NT2/D1 (cell line): ENCODE measurements at places on chromosomes 3 and 15.

GRCh38 chr3:59644479-59645402 is 594.9 kb upstream of the CFAP20DC start:
- no peak for DNase-seq

GRCh38 chr3:111903067-111903511 is 44.0 kb downstream of the PHLDB2 start:
- no peak for DNase-seq

GRCh38 chr3:135991621-135992020 is 26.1 kb downstream of the PPP2R3A start:
- no peak for DNase-seq

GRCh38 chr3:100928638-100929428 is 64.4 kb downstream of the ABI3BP start:
- no peak for DNase-seq

DNA sequence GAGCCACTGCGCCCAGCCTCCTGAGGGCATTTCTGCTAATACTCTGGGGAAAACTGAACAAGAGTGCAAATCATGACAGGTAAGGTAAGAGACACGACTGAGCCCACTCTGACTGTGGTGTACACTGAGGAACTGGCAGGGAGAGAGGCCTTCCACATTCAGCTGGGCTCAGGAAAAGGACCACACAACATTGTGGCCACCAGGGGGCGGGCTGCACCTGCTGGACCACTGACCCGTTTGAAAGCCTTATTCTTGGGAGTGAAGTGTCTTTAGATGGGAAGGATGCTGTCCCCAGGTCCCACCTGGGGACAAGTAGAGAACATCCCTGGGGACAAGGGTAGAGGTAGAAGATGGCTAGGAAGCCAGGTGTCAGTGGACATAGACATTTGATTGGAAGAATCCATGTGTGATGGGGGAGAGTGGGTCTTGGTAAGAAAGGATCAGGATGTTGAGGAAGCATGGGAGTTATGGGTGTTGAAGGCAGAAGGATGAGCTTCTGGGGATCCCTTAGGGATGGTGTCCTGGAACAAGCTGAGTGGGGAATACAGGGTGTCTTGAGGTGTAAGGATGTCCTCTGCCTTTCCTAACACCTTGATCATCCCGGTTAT is 6.2 kb upstream of the CTDSPL start:
- DNase-seq: peak; percentile 68

DNA sequence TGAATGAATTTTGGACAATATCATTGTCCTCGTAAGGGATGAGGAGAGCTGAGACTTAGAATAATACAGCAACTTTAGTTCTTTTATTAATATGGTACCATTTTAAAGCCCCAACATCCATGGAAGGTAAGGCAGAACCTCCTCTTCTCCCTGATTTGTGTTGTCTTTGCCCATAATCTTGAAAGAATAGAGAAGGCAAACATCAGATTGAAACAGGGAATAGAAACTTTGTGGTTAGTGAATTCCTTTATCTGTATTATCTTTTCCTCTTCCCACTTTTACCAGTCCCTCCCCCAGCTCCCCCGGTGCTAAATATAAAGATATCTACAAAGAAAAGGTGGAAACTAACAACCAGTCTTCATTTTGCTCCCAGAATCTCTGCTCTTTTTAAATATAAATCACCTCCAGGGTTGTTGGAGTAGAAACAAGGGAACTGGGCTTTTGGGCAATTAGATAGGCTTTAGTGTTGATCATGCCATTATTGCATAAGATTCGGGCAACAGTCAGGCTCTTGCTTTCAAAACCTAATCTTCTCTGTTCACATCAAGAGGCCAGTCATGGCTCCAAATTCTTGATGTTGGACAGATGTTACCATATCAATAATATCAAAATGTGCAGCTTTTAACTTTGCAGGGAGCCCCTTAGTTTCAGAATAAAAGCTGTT is 32.5 kb downstream of the ITPR1 start:
- no peak for DNase-seq

DNA sequence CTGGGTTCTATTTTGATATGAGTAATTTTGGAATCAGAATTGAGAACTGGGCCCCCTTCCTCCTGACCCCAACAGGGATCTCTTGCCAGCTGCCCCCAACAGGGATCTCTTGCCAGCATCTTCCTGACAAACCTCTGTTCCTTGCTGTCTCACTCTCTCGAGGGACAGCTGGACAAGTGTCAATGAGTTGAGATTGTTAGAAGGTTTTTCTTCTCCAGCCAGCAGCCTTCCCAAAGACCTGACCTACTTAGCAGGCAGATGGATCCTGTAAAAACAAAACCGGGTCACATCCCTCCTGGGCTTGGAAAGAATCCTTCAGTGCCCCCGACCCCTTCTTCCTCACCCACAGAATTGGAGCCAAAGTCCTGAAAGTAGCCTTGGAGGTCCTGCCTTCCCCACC is 21.6 kb downstream of the LIMD1 start:
- DNase-seq: no peak

- DNase-seq: no peak
Measured at GRCh38 chr15:61122647-61123375, 106.3 kb downstream of the RORA start.

DNA sequence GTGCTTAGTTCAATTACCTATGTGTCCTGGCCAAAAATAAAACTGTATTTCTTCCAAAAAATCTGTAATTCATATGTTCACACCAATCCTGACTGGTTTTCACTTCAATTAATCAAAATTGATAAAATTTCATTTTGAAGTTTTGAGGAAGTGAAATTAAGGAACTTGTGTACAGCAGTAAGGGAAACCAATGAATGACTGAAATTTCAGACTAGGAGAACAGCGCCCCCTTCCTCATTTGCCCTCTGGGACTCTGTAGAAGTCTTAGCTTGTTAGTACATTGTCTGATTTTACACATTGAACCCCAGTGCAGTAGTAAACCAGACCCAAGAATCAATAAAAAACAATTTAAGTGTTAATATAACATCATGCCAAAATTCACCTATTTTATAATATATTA is 495.3 kb upstream of the AGTR1 start:
- peak; percentile 13 for DNase-seq

DNA sequence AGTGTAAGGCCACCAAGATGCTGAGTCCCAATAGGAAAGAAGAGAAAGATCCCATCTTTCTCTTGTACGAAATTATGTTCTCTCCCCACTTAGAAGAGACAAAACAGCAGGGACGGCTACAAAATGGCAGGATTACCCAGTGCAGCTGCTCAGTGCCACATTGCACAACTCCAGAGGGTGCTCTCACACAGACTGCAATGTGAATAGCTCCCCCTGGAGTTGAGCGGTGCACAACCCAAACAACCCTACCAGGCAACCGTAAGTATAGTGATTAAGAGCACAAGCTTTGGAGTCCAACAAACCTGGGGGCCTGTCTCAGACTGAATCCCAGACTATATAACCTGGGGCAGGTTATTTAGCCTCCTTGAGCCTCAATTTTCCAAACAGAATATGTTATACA is 3.1 kb upstream of the BHLHE40 start:
- DNase-seq: peak; percentile 74

DNA sequence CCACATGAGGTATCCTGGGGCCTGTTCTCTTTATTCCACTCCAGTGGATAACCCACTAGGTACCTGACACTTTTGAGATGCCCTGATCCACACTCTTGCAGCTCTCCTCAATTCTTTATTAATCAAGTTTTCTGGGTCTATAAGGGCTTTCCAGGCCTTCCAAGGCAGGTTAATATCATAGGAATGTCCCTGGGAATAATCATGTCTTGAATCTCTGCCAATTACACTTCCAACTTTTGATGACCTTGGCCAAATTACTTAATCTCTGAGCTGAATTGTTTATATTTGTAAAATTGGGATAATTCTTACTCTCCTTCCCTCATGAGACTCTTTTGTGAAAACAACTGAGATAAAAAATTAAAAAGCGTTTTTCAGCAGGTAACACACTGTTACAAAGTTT is 881.7 kb downstream of the MCTP2 start:
- DNase-seq: no peak

DNA sequence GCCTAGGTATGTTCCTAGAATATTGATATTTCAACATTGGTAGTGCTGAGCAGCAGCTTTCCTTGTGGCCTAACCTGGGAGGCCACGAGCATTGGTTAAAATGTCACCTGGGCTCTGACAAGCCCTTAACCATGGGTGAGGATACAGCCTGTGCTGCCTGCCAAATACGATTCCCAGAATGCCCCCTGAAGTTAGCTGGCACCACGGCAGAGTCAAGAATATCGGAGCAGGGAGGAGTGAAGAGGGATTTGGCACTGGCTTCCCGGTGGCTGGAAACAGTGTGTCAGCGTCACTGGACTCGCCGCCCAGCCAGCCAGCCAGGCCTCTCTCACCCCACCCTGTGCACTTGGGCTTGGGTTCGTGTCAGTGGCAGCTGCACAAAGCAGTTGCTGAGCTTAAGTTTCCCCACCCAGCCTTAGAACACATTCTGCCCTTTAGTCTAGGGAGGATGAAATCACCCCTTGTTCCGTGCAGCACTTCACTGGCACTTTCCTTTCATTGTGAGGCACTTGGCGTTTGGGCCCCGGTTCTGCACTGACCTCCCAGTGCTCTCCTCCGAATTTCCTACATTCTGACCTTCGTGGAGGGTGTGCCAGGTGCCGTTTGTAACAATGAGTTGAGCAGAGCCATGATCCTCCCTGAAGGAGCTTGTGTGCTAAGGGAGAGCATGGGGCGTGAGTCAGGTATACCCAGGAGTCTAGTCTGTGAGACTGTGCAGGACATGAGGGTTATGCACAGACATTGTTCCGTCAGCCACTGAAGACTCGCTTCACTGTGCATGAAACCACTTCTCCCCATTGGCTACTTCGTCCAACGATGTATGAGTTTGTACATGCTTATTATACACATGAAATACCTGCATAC is 152.8 kb upstream of the BHLHE40 start:
- no peak for DNase-seq

GRCh38 chr15:29452881-29453731 is 183.5 kb upstream of the NSMCE3 start:
- no peak for DNase-seq

DNA sequence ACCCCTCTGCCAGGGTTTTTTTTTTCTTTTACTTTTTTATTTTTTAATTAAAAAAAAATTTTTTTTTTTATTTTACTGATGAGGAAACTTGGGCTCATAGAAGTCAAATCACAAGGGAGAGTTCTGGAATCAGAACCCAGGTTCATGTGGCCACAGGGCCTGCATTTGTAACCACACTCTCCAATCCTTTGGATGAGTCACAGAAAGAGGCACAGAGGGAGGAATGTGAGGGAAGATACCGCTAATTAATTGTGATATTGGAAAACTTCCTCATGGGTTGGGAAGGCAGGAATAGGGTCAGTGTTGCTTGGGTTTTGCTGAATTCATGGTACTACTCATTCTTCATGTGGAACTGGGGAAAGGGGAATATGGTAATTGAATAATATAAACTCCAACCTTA is 132.9 kb upstream of the SLC6A11 start:
- no peak for DNase-seq

DNA sequence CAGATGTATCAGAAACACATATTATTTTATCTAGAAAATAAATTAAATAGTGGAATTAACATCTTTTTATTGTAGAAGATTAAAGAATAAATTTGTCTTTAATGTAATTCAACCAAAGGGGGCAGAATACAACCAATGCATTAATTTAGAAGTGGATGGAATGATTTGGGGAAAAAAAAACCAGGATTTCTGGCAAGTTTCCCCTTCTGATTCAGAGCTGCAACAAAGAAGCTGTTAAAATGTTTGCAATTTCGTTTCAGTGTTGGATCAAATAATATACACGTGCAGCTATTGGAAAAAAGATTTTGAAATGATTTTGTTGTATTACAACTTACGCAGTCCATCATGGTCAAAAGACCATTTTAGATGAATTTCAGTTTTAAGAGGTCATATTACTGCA is 71.6 kb upstream of the ZNF280D start:
- no peak for DNase-seq

DNA sequence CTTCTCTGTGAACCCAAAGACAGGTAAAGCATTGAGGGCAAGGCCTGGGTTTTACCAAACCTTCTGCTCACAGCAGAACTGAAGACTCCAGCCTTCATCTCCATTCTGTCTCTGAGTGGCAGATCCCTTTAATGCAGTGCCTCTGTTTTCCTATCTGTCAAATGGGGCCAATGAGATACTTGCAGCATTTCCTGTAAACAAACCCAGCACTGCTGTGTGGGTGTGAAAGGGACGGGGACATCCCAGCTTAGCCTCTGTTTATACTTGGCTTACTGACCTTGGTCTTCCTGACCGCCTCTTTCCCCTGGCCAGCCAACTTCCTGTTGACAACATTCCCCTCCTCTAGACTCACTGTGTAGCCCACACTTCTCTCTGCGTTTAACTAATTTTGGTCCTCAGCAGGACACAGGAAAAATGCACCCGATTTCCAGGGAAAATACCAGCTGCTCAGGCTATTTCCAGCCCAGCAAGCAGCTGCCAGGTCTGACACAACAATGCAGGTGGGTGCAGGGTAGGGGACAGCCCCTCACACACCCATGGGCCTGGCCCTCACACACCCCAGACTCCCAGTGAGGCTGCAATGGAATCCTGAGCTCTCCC is 105.9 kb upstream of the HERC1 start:
- DNase-seq: no peak

DNA sequence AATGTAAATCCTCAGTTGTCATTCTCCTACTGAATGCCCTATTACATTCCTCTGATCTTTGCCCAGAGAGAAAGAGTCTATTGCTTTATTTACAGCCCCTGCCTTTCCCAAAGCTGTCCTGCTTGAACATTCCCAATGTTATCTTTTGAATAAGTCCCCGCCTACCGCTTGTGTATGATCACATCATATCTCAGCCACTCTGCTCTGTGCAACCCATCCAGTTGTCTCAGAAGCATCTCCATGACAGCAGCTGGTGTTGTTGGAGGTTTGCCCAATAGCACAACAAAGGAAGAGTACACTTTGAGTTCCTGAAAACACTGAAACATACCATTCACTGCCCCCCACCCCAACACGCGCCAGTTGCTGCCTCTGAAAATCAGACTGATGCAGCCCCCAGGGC is 22.0 kb upstream of the FAM3D start:
- DNase-seq: no peak

DNA sequence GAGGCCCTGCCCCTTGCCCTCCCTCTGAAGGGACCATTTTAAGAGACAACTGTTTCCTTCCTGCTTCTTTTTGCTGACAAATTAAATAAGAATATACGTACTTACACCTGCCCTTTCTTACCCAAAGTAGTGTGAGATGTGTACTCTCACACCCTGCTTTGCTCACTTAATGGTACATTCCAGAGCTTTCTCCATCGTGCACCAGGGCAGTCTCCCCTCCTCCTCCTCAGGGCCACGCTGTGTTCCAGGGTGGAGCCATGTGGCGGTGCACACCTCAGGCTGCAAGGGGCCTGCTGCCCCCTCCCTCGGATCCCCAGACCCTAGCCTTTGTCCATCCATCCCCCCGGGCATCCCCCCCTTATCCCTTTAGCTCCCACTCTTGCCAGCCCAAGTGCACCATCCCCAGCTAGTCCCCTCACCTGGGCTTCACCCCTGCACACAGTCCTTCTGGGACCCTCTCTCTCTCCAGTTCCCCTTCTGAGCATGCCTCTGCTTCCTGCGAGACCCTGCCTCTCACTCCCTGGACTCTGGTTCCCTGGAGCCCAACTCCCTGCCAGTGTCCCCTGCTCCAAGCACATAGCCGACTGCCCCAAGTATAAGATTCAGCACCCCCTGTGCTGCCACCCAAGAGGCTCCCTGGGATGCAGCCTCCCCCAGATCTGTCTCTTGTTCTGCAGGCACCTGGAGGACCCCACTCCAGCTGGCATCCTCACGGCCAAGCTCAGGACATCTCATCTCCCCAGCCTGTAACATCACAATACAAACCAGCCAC is 89.5 kb upstream of the IQSEC1 start:
- peak; percentile 44 for DNase-seq

GRCh38 chr15:96494505-96494904 is 164.0 kb downstream of the NR2F2 start:
- no peak for DNase-seq
